ENCODE measurements at places on chromosomes 6 and 20.

GRCh38 chr6:63964366-63964765 lies 328.8 kb downstream of the PHF3 start:
- no peak for DNase-seq

DNA sequence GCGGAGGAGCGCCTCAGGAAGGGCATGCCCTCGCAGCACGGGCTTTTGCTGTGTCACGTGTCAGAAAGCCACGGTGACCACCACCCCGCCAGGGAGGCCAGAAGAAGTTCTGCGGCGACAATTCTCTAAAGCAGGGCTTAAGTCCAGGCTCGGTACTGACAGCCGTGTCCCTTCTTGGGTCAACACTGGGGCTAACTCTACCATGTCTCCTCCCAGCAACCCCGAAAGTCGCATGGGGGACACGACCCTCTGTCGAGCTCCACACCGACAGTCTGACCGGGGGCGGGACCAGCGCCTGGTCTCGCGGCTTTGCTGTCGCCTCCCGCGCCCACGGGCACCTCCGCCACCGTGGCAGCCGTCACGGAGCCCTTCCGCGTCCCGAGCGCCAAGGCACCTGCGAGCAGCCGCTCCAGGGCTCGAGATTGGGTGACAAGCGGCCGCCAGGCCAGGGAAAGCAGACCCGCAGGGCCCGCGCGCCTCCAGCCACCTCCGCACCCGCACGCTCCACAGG lies 534 bp downstream of the NANP start:
- DNase-seq, result peak; percentile 58

- no peak for DNase-seq
Measured at GRCh38 chr6:74117113-74117512, 421.1 kb downstream of the CD109 start.

- DNase-seq, result no peak
Measured at GRCh38 chr6:105482921-105483320, 80.0 kb upstream of the PREP start.

DNA sequence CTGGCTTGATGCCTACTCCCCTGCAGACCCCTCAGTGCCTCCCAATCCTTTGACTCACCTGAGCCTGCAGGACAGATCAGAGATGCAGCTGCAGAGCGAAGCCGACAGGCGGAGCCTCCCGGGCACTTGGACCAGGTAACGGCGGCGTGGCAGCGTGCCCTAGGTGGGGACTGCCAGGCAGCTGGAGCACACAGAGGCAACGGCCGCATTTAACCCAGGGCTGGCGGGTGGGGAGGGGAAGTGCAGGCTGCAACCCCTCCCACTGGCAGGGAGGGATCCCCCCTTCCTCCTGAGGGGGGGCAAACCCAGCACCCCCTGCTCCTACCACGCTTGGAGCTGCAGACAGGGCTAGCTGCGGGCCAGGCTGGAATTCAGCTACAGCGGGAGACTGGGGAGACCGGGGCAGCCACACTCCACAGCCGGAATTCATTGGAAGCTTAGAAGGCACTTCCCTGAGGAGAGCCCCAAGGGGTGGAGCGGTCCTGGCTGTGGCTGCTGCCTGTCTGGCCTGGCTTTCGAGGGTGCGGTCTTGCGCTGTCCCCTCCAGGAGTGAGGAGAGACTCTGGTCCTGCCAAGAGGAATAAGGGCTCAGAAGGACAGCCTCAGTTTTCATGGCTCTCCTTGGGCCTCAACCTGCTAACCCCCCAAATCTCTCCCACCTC lies at the start of gene MATN4:
TSS of gene MATN4 (minus strand) at position 183 of the 662 bp plus-strand sequence. CDS start 2,717 bp downstream, outside the sequence.
- no peak for DNase-seq

GRCh38 chr6:109118337-109118736 lies 23.0 kb downstream of the CEP57L1 start:
- DNase-seq, result no peak

DNA sequence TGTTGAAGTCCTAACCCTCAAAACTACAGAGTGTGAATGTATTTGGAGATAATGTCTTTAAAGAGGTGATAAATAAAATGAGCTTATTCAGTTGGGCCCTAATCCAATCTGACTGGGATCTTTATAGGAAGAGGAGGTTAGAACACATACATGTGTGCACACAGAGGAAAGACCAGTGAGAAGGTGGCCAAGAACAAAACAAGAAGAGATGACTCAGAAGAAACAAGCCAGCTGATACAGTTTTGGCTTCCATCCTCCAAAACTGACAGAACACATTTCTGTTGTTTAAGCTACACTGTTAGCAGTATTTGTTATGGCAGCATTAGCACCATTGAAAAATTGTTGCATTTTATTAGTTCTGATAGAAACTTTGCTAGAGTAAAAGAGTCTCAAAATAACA lies 609.3 kb upstream of the IMPG1 start:
- DNase-seq, result no peak

- DNase-seq, result no peak
Measured at GRCh38 chr6:134619789-134620188, 301.9 kb upstream of the SGK1 start.

- DNase-seq, result no peak
Measured at GRCh38 chr20:58993332-58994248, 12.5 kb downstream of the NELFCD start.

- DNase-seq, result no peak
Measured at GRCh38 chr6:11779329-11780096, 910 bp upstream of the ADTRP start.

DNA sequence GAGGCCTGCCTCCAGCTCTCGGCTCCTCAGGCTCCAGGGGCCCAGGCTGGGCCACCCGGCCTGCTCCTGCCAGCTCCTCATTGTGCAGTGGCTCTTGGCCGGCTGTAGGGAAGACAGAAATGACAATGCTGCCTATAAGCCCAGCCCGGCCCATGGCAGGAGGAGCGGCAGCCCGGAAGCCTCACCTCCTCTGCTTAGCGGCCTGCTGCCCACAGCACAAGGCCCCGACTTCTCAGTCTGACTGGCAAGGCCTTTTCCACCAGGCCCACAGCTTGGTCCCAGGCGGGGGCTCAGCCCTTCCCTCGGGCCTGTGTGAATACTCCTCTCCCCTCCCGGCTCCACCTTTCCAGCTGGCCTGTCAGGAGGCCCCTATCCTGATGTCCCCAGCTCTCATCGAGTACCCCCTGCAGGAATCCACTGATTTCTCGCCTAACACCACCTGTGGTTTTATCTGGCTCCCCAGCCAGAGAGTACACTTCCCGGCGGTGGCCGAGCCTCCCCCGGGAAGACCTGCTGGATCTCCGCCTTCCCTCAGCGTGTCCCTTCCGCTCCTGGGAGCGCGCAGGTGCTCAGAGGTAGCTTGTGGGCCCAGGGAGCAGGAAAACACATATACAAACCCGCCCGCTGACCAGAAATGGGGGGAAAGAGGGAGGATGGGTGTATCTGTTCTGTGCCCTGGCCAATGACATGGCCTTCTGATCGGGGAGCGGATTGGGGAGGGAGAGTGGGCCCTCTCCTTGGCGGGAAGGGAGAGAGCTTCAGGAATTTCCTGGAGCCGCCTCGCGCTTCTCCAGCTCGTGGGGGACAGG lies 963 bp downstream of the DDRGK1 start:
- DNase-seq, result no peak

GRCh38 chr6:138577151-138577915 lies 78.0 kb upstream of the NHSL1 start:
- DNase-seq, result no peak

Measured in ecto neural progenitor cell (in vitro differentiated cells).